Astrocyte (in vitro differentiated cells and primary cell): ENCODE measurements at places on chromosomes 7 and 10.

- no peak for DNase-seq
These were observed 229.7 kb downstream of the TCERG1L start for GRCh38 chr10:131081786-131082185.

DNA sequence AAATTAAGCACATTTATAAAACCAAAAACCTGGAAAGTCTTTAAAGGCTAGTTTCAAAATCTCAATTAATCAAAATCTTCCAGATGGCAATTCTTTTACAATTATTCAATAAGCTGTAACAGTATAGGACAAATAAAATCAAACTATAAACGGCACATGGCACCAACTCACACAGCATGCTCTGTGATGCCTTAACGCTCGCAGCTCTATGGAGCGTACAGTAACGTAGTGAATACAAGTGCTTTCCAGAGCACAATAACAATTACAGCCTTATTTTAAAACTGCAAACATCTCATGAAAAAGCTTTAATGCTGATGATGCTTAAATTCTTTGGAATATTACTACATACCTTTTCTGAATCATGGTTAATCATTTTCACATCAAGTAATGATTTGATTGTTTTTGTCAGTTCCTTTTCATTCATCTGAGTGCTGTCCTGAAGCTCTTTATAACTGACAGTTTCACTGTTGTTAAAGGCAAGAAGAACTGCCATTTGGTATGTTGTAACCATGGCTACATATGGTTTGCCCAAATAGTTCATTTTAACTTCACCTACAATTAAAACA is 74.2 kb downstream of the CUL2 start:
- no peak for DNase-seq

DNA sequence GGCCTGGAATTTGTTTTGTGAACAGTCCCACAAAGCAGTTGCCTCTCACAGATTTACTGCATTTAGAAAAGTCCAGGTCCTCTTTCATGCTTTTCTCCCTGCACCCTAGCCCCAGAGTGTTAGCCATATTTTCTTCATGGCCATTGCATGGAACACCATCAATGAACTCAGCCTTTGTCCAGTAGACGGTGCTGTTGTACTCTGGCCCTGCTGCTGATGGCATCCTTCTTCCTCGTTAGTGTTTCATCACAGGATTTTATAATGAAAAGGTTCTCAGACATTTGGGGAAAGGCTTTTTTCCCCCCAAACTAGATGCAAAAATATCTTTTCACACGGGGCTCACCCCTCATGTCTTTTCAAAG is 93.0 kb upstream of the SLC25A13 start:
- DNase-seq = no peak

GRCh38 chr7:12851841-12852240 is 164.4 kb downstream of the ARL4A start:
- DNase-seq = no peak

DNA sequence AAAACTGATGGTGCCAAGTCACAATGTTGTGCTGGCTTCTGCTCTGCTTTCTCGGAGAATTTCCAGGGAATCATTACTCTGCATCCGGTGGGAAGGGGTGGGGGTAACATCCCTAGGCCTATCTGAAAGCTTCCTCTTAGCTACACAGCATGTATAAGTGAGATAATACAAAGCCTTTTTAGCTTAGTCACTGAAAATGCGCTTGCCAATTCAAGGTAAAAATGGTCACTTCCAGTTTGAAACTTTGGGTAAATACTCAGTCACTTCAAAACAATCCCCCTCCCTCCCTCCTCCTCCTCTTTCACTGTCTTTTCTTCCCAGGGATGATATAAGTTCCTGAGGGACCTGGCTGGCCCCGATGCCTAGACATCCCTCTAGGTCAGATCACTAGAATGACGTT is 57.3 kb upstream of the APBB1IP start:
- DNase-seq = no peak
